ENCODE measurements at places on chromosomes 12 and 14. TPM values are rescaled to one million over a fixed set of nuclear protein-coding genes. Genes with fewer than 3 reads are reported as not detected.

GRCh38 chr12:85836197-85837090 is at the start of gene RASSF9:
RASSF9 (minus strand) TSS chr12:85836409; CDS start chr12:85836201, 208 bp downstream.
- peak; percentile 12 for DNase-seq

GRCh38 chr14:35949920-35950513 is 123.9 kb downstream of the BRMS1L start:
- no peak for DNase-seq

DNA sequence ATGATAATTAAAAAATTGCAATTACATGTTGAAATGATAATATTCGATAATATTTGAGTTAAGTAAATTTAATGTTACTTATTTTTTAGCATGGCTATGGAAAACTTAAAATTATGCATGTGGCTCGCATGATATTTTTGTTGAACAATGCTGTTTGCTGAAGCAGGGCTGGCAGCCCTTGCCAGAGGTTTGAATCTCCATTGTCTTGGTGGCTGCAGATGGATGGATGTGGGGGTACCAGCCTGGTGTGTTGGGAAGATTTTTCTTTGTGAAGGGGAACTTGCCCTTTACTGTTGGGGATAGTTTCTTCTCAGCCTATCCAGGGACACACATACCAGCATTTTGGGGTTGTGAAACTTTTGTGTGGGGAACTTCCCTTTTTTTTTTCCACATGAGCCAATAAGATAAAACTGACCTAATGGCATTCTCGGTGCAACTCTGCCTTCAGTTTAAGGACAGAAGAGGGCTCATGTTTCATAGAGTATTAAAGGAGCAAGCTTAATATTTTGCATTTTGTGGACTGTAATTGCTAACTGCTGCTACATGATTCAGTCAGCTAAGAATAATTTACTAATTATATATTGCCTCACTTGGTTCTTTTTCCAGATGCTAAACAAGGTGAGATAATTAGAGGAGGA is 8.8 kb downstream of the RASSF3 start:
- DNase-seq = no peak

GRCh38 chr12:85468356-85469157 is 188.5 kb downstream of the ALX1 start:
- peak; percentile 70 for DNase-seq

GRCh38 chr12:21941506-21942376 is 515 bp upstream of the ABCC9 start:
- DNase-seq = peak; percentile 4

Gene IL31
- not detected for total RNA-seq

Gene LUM
- total RNA-seq = 1.5 TPM

- no peak for DNase-seq
Observed at GRCh38 chr12:33044447-33044846, 147.9 kb upstream of the PKP2 start.

Gene TAS2R19
- total RNA-seq = 2.5 TPM

DNA sequence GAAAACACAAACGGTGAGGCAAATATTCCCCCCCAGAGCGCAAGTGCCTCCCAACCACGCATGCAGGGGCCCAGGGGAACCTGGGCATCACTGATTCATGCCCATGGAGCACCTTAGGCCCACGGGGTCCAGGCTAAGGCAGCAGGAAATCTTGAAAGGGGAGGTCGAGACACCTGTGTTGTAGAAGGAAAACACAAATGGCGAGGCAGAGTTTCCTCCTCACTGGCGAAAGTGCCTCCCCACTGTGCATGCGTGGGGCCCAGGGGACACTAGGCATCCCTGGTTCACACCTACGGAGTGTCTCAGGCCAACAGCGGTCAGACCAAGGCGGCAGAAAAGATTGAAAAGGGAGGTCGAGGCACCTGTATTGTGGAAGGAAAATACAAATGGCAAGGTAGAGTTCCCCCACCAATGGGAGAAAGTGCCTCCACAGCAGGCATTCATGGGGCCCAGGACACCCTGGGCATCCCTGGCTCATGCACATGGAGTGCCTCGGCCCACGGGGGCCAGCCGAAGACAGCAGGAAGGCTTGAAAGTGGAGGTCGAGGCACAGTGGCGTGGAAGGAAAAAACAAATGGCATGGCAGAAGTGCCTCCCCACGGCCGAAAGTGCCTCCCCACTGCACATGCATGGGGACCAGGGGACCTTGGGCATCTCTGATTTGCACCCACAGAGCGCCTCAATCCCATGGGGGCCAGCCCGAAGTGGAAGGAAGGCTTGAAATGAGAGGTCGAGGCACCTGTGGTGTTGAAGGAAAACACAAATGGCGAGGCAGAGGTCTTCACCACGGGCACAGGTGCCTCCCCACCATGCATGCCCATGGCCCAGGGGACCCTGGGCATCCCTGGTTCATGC is 368.8 kb downstream of the ALG10 start:
- no peak for DNase-seq

Gene NXPH4
- 92.7 TPM for total RNA-seq

Gene RHOJ
- total RNA-seq = 3.1 TPM

- no peak for DNase-seq
Observed at GRCh38 chr12:116610971-116611541, 51.9 kb downstream of the MAP1LC3B2 start.

- DNase-seq = no peak
Observed at GRCh38 chr12:82981150-82981549, 294.4 kb downstream of the TMTC2 start.

DNA sequence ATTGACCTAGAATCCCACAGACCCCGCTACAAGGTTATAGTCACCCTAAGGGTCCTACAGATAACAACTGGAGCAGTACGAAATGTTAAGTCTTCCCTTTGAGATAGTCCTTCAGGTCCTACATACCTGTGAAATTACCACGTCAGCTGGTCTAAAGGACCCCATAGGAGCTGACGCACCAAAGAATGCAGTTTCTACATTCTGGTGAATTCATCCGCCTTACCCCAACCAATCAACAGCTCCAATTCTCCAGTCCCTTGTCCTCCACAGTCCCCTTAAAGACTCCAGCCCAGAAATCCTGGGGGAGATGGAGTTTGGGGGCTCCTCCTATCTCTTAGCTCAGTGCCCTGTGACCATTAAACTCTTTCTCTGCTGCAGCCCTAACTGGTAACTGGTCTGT is 36.2 kb upstream of the PRMT8 start:
- DNase-seq = no peak

- DNase-seq = no peak
Observed at GRCh38 chr14:94655169-94655710, 43.0 kb downstream of the SERPINA3 start.

DNA sequence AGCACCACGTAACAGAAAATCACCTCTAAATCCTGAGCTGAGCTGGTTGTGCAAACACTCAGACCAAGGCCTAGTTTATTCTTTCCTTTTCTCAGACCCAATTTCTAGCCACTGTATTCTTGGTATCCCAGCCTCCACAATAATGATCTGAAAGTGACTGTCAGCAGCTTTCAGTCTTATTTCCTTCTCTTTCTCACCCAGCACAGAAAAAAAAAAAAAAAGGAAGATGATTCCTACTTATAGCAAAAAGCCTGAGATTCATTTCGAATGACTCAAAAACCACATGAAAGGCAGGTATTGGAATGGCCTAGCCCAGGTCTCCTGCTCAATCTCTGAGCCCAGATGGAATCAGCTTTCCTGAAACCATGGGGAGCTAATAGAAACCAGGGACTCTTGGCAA is 298.6 kb upstream of the PPFIA2 start:
- DNase-seq = no peak

GRCh38 chr12:47025349-47025748 is 54.1 kb upstream of the PCED1B start:
- DNase-seq = no peak

Gene KRT8
- total RNA-seq = 2.4 TPM

DNA sequence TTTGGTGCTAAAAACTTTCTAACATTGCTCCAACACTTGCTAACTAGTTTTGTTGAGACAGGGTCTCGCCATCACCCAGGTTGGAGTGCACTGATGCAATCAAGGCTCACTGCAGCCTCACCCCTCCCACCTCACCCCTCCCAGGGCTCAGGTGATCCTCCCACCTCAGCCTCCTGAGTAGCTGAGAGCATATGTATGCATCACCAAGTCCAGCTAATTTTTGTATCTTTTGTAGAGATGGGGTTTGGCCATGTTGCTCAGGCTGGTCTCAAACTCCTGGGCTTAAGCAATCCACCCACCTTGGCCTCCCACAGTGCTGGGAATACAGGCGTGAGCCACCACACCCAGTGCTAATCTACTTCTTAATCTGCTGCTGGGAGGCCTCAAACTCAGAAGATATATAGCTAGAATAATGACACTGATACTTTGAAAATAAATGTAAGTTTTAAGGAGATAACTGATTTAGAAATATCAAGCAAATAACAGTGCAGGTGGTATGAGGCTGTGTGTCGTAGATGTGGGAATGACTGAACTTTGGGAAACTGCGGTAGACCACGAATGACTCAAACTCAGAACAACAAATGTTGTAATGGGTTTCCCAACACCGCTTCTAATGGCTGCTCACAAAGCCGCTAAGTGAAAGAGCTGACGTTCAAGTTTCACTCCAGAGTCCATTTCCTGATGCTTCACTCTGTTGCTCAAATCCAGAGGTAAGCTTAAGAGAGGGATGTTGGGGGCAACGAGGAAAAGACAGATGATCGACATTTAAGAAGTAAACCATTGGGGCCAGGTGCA is 10.0 kb downstream of the TMCC3 start:
- no peak for DNase-seq

Gene RAPGEF3
- 0.49 TPM for total RNA-seq

DNA sequence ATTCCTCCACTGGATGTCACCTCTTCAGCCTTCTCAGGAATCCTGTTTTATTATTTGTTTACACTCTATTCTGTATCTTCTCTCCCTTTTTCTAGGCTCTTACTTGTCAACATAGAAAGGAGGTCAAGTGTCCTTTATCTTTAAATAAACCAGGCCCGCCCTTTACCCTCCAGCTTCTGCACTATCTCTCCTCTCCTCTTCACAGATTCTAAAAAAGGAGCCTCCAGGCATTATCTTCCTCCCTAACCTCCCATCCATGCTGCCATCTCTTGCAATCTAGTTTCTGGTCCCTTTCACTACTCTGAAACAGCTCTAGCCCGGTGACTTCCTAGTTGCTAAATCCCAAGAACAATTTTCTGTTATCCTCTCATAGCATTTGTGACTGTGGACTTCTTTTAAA is 24.1 kb upstream of the ARID2 start:
- no peak for DNase-seq

Gene HRK
- 0.04 TPM for total RNA-seq

DNA sequence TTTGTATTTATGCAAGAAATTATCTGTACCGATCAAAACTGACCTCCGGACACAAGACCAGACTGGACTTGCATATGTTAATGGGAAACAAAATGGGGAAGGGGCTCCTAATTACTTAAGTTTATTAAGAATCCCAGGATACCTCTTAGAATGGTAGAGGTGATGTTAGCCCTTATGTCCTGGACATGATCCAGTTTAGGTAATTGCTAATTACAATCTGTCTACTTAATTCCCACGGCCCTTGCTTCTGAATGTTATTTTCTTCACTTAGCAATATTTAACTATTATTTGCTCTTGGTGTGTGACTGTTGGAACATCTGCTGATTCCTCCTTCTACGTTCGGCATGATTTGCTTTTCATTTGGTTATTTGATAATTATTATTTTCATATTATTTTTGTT is 644.0 kb downstream of the DIO2 start:
- DNase-seq = no peak

Measured in SJCRH30 (cell line).